CD4-positive, alpha-beta T cell treated with Interleukin-1 beta for 1 hour (primary cell): ENCODE measurements at places on chromosomes 5 and 9.

GRCh38 chr9:119003882-119004617 is 365.2 kb downstream of the BRINP1 start:
- no peak for DNase-seq

DNA sequence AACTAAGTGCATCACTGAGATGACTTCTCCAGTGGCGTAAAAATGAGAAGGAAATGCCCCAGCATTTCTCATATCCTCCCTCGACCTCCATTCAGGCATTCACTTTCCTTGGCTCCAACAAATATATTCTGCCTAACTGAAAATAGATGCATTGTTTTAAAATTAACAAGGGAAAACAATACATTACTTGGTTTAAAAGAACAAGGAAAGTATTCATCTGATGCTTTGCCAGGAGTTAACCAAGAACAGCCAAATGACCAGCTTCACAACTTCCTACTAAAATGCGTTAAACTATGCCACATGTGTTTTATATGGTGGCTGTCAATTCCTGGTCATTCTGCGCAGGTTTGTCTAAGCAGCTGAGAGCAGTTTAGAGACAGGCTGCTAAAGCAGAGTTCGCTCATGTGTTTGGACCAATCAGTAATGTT is 121.4 kb downstream of the GNAQ start:
- no peak for DNase-seq

- DNase-seq = no peak
These were observed 12.4 kb upstream of the FGF10 start for GRCh38 chr5:44401611-44402010.

DNA sequence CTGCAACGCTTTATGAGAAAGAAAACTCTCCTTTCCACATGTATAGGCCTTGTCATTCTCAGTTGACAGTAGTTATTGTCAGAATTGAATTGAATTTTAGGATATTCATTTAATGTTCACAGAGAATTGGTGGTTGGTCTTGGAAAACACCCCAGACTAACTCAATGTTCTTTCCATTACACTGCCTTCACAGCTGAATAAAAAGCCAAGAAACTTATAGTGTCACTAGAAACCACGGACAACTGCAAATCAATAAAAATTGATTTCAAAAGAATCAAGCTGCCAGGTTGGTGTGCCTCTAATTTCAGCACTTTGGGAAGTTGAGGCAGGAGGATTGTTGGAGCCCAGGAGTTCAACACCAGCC is 38.9 kb upstream of the IQGAP2 start:
- no peak for DNase-seq

- peak; percentile 34 for DNase-seq
These were observed 12.0 kb downstream of the MACROH2A1 start for GRCh38 chr5:135386886-135387628.

- no peak for DNase-seq
These were observed 21.7 kb upstream of the OLFM1 start for GRCh38 chr9:135065804-135066203.

DNA sequence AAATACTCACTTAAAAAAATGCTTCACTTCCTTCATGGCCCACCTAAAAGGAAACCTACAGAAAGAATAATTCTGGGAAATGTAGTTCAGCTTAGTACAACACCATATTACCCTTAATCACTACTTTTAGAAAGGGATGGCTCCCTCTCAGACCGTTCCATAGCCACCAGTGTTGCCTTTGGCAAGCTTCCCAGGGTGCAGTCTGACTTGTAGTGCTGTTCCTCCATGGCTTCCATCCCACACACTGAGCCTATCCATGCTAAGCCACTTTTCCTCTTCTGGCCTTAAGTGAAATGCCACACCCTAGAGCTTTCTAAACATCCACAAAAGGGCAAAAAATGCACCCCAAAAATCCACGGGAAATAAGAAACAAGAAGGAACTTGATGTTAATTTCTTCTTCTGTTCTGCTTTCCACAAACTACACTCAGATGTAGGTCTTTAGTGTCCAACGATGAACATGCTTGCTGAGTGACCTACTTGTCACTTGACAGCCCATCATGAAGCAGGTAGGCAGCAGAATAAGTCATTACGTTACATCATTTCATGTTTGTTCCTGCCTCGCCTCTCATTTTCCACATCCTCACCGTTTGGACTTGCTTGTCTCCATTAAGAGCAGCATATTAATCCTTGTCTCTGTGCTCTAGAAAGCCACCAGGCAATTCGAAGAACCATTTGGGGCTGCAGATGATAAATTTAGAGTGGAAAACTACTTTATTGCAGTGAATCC is 391.1 kb upstream of the GRAMD2B start:
- no peak for DNase-seq

DNA sequence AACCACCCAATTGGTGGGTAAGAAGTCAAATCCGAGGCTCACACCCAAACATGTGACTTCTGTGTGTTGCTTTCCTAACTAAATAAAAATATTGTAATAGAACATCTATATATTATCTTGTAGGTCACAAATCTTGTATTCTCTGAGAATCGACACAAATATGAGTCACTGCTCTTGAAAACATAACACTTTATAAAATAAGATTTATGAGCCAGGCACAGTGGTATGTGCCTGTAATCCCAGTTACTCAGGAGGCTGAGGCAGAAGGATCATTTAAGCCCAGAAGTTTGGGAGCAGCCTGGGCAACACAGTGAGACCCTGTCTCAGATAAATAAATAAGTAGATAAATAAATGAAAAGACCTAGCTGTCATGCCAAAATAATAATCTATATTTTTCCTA is 624.1 kb downstream of the ANXA1 start:
- DNase-seq = no peak

GRCh38 chr9:73872701-73873100 is 624.4 kb upstream of the RORB start:
- DNase-seq = no peak

- peak; percentile 29 for DNase-seq
These were observed 24.8 kb upstream of the HNRNPA0 start for GRCh38 chr5:137778772-137779564.

DNA sequence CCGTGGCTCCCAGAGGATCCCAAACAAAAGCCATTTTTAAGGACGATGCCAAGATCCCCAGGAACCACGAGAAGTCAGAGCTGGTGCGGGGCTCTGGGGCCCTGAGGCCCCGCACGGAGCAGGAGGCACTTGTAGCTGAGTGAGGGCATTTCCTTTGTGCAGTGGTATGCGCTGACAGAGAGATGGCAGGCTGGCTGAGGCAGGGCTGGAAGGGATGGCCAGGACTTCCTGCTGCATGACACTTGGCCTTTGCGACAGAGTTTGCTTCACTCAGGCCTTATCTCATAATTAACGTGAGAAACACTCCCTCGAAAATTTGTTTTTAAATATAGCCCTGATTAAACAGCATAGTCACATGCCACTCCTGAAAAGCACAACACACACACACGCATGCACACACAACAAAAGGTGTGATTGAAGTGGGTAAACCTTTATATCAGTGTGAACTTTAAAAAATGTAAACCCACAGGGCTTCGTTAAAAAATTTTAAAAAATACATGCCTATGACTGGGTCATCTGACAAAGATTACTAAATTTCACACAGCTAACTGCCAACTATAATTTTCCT is 536.6 kb downstream of the PDE4D start:
- no peak for DNase-seq

GRCh38 chr9:83431101-83432060 is 106.8 kb downstream of the FRMD3 start:
- DNase-seq = no peak

- DNase-seq = no peak
These were observed 32.8 kb downstream of the GOLGA1 start for GRCh38 chr9:124908098-124908497.

DNA sequence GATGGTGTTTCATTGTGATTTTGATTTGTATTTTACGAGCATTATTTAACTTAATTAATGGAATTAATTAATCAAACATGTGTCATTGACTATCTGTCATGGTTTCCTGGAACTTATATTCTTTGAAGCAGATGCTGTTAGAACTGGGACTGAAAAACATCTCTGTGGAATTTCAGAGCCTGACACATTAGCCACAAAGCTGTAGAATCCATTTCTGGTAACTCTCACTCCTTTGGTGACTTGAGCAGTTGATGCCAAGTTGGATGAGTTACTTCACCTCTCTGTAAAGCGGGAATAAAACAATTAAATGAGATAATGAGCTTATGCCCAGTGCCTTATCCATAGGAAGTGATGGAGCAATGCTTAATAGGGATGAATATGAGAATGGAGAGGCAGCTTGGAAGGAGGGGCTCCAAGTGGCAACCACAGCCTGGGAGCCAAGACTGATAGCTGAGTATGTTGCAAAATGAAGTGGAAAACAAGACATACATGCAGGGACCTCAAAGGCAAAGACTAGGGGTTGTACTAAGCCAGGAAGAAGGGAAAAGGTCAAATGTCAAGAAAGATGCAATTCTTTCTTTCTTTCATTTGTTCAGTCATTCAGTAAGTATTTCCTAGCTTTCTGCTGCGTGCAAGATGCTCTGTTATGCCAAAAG is 23.1 kb upstream of the ADRA1B start:
- DNase-seq = no peak

GRCh38 chr9:122206118-122207046 is 22.4 kb downstream of the LHX6 start:
- DNase-seq = no peak

- DNase-seq = no peak
These were observed 409.8 kb downstream of the BNC2 start for GRCh38 chr9:16460696-16461095.
